ENCODE measurements at places on chromosomes 2 and 18.
A peak's percentile ranks its signal among the peaks of the same experiment; 100 is the strongest.

DNA sequence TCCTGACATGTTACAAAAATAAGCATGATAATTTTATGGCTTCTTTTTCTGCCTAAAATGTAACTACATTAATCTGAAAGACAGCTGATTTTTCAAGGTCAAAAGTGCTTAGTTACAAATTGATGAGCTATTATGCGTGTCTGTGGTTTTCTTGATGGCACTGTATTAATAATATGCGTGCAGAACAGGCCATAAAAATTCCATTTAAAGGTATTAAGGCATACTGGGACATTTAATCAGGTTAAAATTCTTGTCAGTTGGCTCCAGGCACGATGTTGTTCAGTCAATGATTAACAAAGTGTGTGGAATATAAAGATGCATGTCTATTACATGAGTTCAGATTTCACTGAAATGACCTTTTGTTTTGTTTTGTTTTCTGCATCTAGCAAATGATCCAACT is 420.1 kb upstream of the ZNF804A start:
- no peak for DNase-seq

DNA sequence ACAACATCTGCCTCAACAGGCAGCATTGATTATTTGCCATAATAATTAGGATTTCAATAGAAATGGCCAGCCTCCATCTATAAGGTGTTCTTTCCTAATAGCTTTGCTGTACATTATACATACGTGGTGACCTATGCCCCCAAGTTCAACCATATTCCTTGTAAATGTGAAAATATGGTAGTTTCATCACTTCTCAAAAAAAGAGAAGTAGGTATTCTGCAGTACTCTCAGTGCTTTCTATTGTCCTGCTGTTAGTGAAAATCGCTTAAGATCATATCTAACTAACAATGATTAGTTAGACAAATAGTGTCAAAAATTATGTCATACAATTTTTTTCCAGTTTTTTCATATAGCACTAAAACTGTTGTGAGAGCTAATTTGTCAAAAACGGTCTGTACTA is 79.6 kb downstream of the SLC4A10 start:
- no peak for DNase-seq

GRCh38 chr18:5073026-5073944 is 123.8 kb downstream of the AKAIN1 start:
- DNase-seq = peak; percentile 12

- DNase-seq = no peak
Observed at GRCh38 chr2:177235855-177236437, 23.4 kb downstream of the HNRNPA3 start.

- no peak for DNase-seq
Observed at GRCh38 chr2:204673877-204674276, 128.6 kb downstream of the PARD3B start.

DNA sequence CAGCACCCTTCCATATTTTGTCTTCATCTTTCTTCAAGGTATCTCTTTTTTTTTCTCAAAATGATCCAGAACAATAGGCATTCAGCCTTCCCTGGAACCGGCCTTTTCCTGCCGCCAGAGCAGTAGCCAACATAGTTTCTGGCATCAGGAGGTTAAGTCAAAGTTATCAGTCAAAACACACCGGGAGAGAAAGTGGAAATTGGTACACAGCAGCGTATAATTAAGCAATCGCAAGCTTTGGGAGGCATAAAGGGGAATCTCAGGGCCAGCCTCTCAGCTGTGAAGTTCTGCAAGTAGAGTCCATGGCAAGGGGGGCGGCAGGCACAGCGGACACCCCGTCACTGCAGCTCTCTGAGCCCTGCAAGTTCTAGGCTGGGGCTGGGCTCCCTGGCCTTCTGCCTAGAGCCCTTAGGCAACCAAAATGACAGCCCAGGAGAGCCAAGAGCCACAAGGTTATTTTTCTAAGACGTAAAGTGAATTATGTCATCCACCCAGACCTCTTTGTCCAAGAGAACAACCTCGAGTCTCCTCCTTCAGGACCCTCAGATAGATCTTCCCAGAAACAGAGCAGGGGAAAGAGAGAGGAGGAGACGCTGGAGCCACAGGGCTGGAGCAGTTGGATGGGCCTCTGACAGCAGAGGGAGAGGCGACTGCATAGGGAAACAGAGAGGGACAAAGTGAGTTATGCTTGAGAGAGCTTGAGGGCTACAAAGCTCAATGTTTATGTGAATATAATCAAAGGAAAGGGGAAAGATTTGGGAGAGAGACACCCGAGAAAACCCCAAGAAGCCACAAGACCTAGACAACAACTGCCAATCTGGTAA is 114.7 kb downstream of the BCL2L11 start:
- no peak for DNase-seq

DNA sequence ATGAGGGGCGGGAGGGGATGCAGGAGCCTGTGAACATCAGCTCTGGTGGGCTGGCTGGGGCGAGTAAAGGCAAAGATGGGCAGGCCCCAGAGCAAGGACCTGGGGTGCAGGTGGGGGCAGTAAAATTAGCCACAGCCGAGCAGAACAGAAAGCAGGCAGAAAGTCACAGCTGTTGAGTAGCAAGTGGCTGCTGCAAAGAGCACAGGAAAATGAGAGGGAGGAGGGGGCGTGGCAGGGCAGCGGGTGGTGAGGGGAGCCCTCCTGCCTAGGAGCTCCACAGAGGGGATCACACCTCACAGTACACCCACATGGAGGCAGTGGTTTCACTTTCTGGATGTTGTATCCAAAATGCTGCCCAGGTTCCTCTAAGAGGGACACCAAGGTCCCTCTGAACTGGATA is 79.6 kb downstream of the LBH start:
- no peak for DNase-seq

- DNase-seq = no peak
Observed at GRCh38 chr2:174951745-174952144, 53.4 kb downstream of the CHN1 start.

- no peak for DNase-seq
Observed at GRCh38 chr2:148875387-148876051, 492 bp downstream of the KIF5C start.

GRCh38 chr2:127061375-127062273 is 45.3 kb downstream of the BIN1 start:
- no peak for DNase-seq

- no peak for DNase-seq
Observed at GRCh38 chr18:50494569-50494968, 65.3 kb upstream of the MAPK4 start.

DNA sequence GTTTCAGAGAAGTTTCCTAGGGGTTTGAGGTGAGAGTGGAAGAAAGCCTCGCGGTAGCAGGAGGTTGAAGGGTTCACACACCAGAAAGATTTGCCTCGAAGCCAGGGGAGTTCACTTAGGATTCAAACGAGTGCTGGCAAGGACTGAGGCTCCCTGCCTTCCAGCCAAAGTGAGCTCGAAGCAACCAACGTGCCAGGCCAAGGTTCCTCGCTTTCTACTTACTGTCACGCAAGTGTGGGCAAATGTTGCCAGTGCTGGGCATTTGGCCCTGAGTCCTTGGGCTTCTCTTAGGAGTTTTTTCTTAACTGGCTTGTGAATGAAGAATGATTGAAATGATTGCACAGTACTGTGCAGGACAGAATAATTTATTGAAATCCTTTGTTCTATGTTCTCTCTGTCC is 53.6 kb downstream of the TMEM178A start:
- peak; percentile 59 for DNase-seq

DNA sequence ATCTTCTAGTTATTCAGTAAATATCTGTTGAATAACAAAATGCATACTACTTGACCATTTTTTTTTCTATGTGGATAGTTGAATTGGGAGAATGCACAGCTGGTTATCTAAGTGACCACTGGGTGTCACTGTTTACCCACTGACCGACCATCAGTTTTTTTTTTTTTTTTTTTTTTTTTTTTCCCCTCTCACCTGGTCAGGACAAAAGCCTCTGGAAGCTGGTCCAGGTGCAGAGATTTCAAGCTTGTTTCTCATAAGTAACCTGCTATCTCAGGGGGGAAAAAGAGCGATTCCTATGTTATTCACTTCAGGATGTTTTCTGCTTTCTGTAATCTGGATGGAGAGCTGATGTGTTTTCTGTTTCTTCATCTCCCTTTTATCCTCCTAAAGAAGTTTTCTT is 256.0 kb downstream of the DCDC2C start:
- no peak for DNase-seq

DNA sequence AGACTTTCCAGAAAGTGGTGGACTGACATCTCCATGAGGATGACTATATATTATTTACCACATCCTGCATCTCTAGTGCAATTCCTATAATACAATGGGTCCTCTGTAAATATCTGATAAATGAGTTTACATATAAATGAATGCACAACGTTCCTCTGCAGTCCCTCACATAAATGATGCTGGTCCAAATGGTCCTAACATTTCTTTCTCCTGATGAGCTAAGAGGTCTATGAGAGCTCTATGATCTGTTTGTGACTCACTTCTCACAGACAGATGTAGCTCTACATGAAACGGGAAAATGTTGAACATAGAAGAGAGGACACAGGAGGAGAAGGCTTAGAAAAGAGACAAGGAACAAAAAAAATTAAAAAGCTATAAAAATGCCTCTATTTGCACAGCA is 201.2 kb upstream of the PIK3C3 start:
- no peak for DNase-seq

- no peak for DNase-seq
Observed at GRCh38 chr2:145813481-145813880, 1293.6 kb upstream of the ZEB2 start.

GRCh38 chr2:101185656-101186055 is 34.5 kb upstream of the TBC1D8 start:
- DNase-seq = no peak

- DNase-seq = no peak
Observed at GRCh38 chr2:158266111-158266510, 164.4 kb downstream of the UPP2 start.

- DNase-seq = no peak
Observed at GRCh38 chr2:86562485-86562921, 740 bp downstream of the CHMP3 start.

- DNase-seq = no peak
Observed at GRCh38 chr18:35581898-35582641, 530 bp downstream of the GALNT1 start.

- peak; percentile 26 for DNase-seq
Observed at GRCh38 chr2:162013514-162014475, 60.2 kb downstream of the DPP4 start.

DNA sequence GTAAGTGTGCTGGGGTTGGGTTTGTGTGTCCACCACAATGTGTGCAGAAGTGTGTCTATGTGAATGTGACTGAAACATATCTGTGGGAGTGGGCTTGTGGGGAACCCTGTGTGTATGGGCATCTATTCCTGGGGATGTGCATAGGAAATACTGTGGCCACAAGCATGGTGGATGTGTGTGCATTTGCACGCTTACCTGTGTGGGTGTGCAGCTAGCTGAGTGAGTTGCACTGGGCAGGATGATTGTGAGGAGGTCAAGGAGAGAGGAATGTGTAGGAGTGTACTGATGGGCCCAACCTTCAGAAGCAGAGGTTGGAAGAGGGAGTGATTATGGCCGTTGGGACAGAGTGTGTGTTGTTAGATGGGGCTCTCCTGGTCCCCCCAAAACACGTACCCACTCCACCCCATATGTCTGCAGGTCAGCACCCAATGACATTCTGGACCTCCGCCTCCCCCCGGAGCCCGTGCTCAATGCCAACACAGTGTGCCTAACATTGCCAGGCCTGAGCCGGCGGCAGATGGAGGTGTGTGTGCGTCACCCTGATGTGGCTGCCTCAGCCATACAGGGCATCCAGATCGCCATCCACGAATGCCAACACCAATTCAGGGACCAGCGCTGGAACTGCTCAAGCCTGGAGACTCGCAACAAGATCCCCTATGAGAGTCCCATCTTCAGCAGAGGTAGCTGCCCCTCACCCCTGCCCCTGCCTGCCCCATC is 1.2 kb downstream of the WNT10A start:
- DNase-seq = no peak

- peak; percentile 74 for DNase-seq
Observed at GRCh38 chr2:152189622-152190495, 14.3 kb upstream of the STAM2 start.

- DNase-seq = no peak
Observed at GRCh38 chr2:888906-889566, 61.6 kb upstream of the SNTG2 start.

- DNase-seq = peak; percentile 80
Observed at GRCh38 chr2:161237392-161238264, 70.6 kb upstream of the PSMD14 start.

DNA sequence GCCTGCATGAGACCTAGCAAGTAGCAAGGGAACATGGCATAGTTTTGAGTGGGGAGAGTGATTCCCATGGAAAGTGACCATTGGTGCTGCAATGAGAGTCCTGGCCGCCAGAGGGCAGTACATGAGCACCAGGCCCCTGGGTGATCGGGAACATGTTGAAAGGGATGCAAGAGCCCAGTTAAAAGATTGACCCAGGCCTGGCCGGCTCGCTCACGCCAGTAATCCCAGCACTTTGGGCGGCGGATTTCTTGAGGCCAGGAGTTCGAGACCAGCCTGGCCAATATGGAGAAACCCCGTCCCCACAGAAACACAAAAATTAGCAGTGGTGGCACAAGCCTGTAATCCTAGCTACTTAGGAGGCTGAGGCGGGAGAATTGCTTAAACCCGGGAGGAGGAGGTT is 22.2 kb downstream of the FAP start:
- peak; percentile 18 for DNase-seq

- no peak for DNase-seq
Observed at GRCh38 chr2:226358688-226359087, 440.9 kb downstream of the IRS1 start.

- no peak for DNase-seq
Observed at GRCh38 chr2:28766070-28766469, 14.4 kb downstream of the PPP1CB start.

- DNase-seq = no peak
Observed at GRCh38 chr2:100895934-100896685, 76.2 kb downstream of the NPAS2 start.

Data from putamen (tissue), 1 donor.